D341Med (cell line): ENCODE measurements at places on chromosomes 5 and 9.

- DNase-seq: no peak
Measured at GRCh38 chr9:33480106-33480505, 6.4 kb upstream of the NOL6 start.

DNA sequence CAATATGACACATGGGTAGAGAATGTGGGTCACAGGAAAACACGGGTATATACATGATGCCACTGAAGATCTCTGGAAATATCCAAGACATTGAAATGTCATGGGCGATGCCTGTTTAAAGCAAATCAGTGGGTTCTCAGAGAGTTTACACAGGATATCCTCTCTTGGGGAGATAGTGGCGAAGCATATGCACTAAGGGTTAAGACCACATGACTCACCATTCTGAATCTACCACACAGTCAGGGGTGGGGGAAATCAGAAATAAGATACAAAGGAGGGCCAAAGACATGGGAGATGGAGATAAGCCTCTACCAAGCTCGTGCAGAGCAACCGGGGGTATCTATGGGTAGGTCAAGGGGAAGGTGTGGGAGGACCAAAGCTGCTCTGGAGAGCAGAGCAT, 58.8 kb downstream of the SH3PXD2B start:
- DNase-seq: no peak

DNA sequence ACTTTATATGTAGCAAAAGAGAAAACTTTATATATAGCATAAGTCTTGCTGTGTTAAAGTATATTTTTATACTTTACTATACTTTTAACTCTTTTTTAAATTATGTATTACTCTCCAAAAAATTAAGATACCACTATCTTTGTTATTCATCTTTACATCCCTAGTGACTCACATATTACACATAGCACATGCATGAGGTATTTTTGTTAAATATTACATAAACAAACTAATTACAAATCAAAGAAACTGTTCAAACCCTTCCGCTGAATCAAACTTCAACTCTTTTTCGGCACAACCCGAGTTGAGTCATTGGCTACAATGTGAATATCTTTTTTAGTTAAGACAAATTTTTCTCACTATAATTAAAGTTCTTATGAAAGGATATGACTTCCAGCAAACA, 32.1 kb downstream of the NADK2 start:
- DNase-seq: no peak

- no peak for DNase-seq
Measured at GRCh38 chr5:168941901-168942300, 359.0 kb downstream of the SLIT3 start.

- DNase-seq: no peak
Measured at GRCh38 chr9:2570615-2571479, 50.7 kb upstream of the VLDLR start.

DNA sequence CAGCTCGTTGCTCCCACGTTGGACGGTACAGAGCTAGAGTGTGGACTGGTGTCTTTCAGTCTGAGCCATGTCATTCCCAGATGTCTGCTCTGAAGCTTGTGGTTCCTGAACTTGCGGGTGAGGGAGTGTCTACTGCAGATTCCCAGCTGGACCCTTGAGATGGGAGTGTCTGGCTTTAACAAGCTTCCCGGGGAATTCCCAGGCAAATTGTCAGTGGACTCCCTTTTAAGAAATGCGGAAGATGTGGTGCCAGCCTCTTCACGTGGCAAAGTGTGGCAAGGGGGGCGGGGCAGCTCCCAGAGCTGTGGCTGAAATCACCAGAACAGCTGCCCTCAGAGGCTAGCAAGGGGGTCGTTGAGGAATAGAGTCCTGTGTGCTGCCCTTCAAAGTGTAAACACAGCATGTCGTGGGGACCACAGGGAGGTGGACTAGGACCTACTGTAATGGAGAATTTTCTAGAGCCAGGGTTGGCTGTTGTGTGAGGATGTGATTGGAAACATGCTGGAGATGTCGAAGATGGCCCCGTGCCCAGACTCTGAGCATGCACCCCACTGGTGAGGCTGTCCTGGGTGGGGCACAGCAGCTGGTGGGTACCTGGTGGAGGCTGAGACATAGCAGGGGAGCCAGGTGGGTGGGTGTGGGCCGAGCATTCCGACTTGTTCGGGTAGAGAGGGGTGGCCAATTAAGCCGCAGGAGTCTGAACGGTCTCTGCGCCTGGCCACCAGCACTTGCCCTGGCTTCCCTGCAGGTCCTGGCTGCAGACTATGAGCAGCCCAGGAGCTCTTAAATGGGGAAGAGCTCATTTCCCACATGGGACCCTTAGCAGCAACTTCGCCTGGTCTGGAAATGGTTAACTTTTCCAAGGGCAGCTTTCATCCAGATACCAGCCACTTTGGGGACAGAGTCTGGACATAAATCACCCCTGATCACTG, 37.4 kb downstream of the PRRX2 start:
- no peak for DNase-seq

- DNase-seq: no peak
Measured at GRCh38 chr9:20580673-20581072, 41.6 kb downstream of the MLLT3 start.

- no peak for DNase-seq
Measured at GRCh38 chr5:9198394-9198793, 347.5 kb downstream of the SEMA5A start.

- no peak for DNase-seq
Measured at GRCh38 chr5:146779211-146779869, 99.2 kb downstream of the PPP2R2B start.

GRCh38 chr9:136697821-136698526, 10.7 kb upstream of the AGPAT2 start:
- DNase-seq: no peak

- DNase-seq: no peak
Measured at GRCh38 chr5:162837155-162837554, 600.2 kb upstream of the CCNG1 start.

- no peak for DNase-seq
Measured at GRCh38 chr9:34983209-34983608, 6.3 kb upstream of the DNAJB5 start.

DNA sequence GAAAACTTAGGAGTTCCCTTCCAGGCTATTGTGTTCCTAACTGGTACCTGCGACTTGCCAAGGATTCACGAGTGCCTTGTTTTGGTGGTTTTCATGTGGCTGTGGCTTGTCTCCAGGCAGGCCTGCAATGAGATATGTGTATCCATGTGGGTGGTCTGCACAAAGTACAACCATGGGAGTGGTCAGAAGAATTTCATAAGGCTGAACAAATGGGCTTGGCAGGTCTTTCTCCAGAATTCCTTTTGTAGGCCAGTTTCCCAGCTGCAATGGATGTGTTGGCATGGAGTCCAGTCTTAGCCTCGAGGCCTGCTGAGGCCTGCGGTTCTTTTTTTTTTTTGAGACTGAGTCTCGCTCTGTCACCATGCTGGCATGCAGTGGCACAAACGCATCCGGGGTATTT, 28.8 kb upstream of the MELK start:
- DNase-seq: no peak

DNA sequence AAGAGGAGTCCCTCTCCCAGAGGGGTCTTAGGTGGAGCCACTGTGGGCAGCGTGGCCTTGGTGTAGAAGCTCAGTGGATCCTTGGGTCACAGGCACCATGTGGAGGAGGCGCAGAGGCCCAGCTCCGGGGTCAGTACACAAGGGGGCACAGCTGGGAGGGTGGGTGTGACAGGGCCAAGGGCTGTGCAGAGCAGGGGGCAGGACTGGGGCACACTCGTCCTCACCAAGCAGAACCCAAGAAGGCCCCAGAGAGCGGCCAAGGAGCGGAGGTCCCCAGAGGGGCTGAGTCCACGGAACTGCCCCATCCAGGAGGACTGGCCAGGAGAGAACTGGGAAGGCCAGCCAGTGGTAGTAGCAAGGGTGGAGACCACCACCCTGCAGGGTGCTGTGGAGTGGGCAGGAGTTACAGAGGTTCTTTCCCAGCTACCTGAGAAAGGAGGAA, 2.5 kb upstream of the LPCAT1 start:
- peak; percentile 4 for DNase-seq

DNA sequence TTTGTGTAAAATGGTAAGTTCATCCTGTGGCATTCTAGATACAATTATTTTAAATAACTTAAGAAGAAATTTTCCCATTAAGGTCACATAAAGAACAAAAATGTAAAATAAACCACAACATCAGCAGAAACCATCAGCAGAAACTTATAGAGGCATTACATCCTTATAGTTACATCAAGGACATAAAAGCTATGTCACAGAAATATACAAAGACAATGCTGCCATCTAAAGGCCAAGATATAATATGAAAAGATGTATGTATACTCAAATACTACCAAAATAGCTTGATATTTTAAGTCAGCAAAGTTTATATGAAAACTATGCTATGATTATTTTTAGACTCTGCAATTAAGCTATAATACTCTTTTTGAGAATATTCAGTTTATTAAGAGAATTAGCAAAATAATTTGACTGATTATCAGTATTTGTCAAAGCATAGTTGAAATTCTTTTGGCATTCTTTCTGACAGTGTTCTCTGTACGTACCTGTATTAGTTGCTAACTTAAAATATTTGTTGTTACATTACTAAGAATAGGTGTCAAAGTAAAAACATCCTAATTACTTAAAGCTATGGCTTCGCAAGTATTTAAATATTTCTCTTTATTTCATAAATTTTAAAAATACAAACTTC, 36.2 kb downstream of the FBXL17 start:
- peak; percentile 12 for DNase-seq

DNA sequence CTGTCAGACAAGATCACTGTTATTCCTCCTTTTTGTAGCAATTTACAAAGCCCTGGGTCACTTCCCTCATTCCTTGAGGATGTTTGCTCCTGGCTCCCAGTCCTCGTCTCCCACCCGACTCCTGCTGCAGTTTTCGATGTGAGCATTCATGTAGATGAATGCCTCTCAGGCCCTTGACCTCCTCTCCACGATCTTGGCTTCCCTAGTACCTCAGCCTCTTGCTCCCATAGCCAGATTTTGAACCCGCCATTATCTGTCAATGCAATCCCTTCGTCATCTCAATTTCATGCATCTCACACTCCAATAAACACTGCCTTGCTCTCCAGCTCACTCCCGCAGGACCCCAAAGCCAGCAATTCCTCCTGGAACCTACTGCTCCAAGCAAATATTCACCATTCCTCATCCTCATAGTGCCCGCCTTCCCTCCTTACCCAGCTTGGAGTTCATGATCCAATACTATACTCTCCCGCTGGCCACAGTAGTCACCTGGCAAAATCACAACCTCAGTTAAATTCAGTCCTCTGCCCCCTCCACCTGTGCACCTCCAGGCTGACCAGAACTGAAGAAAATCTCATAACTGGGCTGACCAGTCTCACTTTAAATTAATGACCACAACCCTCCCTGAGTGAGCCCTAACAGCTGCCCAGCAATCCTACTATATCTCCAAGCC, 35.1 kb upstream of the JADE2 start:
- no peak for DNase-seq

DNA sequence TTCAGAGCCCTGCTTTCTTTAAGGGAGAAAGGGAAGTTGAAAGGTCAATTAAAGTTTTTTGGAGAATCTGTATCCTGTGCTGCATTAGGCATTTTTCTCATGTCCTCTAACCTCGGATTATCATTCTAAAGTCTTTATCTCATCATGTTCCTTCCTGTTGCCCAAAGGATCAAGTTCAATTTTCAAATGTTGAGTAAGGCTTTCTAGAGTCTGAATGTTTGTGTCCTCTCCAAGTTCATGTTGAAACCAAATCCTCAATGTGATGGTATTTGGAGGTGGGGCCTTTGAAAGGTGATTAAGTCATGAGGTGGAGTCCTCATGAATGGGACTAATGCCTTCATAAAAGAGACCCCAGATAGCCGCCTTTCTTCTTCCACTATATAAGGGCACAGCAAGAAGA, 20.2 kb upstream of the TNC start:
- DNase-seq: no peak

GRCh38 chr5:175452166-175452565, 8.2 kb upstream of the DRD1 start:
- no peak for DNase-seq

DNA sequence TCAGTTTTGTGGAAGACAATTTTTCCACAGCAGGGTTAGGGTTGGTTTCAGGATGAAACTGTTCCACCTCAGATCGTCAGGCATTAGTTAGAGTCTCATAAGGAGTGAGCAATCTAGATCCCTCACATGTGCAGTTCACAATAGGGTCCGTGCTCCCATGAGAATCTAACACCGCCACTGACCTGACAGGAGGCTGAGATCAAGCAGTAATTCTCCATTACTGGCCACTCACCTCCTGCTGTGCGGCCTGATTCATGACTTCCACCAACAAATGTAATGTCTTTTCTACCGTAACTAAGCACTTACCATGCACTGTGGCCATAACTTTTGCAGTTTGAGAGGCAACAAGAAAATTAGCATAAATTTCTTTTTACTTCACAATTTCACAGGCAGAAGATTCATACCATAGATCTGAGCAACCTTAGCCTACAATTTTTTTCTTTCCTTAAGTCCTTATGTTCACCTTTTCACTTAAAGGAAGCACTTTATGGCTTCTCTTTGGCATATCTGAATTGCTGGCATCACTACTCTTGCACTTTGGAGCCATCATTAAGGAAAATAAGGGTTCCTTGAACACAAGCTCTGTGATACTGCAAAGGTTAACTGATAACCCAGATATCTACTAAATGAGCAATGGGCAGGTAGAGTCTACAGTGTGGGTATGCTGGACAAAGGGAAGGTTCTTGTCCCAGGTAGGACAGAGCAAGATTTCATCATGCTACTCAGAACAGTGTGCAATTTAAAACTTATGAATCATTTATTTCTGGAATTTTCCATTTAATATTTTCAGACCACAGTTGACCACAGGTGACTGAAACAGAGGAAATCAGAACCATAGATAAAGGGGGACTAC, 83.0 kb upstream of the IFNK start:
- no peak for DNase-seq

- DNase-seq: peak; percentile 56
Measured at GRCh38 chr5:17216974-17217492, 398 bp upstream of the BASP1 start.

DNA sequence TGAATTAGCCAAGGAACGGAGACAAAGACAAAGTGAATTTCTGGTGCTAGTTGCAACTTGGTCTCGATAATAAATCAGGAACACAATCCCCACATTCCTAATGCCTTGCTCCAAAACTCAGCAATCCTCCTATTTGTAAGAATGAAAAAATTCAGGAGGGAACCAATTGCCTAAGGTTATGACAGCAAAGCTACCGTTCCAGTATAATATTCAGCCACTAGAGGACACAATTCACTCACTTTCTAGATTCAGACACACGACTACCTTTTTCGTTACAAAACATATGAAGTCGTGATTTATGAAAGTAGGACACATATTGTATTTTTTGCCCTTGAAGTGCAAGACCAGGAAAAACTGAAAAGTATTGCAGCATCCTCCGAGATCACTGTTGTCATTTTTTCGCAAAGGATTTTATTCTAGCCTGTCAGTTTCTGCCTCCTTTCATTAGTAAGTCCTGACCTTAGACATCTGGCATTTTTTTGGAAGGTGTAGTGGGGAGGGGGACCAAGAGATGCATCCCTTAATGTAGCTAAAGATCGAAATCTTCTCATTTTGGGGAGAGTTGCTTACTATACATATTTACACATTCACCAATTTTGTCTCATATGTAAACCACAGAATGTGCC, 133.1 kb downstream of the DOCK8 start:
- peak; percentile 38 for DNase-seq

DNA sequence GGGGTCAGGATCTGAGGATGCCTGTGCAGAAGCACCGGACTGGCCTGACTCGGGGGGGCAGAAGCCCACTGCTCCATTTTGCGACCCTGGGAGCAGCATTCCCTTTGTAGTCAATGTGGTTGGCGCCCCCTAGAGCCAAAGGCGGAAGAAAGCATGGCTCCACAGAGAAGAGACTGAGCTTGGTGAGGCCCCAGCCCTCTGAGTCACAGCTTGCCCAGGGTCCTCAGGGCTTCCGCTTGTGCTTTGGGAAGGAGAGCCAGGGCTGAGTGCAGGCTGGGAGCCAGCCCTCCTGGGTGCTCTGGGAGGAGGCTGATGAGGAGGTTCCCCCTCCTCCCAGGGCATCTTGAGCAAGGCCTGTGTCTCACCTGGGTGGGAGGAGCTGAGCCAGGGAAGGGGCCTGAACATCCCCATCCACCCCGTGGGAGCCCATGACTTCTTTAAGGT, 5.5 kb upstream of the AQP3 start:
- DNase-seq: peak; percentile 79
